Tongue (tissue), 3 donors: ENCODE measurements at places on chromosomes 6 and 20. TPM values are rescaled to one million over a fixed set of nuclear protein-coding genes. Genes with fewer than 3 reads are reported as not detected.

DNA sequence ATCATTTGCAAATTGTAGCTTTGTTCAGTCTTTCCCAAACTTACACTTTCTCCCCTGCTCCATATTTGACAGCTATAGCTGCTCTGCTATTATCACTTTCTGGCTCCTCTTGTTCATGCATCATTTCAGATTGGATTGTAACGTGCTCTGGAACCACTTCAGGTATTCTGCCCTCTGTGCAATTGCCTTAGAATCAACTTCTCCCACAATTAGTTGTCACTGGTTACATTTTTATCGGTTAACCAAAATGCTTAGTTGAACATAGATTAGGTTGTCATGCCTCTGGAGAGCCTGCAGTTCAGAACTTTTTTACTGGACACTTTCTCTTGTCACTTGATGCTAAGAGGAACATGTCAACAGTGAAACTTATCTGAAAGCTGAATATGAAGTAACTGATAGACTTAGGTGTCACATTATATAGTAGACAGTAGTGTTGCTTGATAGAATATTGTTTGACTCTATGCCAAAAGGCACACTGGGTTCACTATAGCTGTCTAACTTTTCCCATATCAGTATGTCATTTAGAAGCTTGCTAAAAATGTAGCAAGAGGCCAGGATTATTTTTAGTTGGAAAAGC lies 127.7 kb upstream of the PTPRK start:
- DNase-seq: no peak

- DNase-seq: peak; percentile 95
Measured at GRCh38 chr6:89297695-89298351, 17.3 kb downstream of the GABRR2 start.

DNA sequence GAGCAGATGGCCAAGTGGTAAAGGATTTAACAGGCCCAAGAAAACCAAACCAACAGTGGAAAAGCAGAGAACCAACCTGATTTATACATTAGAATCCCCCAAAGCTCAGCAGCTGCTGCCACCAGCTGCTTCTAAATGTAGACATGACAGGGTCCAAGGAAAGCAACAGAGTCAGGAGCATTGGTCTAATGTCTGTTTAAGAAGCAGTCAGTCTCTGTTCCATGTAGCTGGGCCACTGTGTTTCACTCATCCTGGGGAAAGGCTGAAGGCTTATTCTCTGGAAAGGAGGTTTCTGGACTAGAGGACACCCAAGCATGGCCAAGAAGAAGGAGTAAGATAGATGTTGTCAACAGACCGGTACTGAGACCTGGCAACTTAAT lies 75.4 kb downstream of the TMEM244 start:
- DNase-seq: peak; percentile 42

DNA sequence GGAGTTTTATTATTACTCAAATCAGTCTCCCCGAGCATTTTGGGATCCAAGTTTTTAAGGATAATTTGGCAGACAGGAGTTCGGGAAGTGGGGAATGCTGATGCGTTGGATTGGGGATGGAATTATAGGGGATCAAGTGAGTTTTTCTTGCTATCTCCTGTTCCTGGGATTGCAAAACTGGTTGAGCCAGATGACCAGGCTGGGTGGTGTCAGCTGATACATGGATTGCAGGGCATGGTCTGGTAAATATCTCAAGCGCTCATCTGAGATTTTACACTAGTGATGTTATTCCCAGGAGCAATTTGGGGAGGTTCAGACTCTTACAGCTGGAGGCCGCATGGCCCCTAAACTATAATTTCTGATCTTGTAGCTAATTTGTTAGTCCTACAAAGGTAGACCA lies 54.7 kb downstream of the ENPP1 start:
- no peak for DNase-seq

PYGB gene
- total RNA-seq: 25.4 TPM

GRCh38 chr6:76644231-76644630 lies 571.8 kb upstream of the IMPG1 start:
- no peak for DNase-seq

PGC gene
- not detected for total RNA-seq

DNA sequence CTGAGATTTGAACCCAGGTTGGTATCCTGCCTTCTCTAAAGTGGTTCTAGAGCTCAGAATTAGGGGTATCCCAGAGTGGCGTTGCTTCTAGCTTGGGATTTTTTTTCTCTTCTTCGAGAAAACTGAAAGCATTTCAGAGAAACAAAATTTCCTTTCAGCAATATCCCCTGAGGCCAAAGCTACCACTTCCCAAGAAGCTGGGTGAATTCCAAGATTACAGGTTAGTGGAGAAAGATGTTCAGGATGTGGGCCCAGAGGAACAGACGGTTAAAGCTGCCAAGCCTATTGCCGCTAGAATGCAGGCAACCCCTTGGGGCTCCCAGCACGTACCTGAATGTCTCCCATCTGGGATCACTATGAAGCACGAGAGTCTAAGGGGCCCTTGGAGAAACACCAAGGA lies 134.1 kb downstream of the FOXO3 start:
- DNase-seq: peak; percentile 33

DNA sequence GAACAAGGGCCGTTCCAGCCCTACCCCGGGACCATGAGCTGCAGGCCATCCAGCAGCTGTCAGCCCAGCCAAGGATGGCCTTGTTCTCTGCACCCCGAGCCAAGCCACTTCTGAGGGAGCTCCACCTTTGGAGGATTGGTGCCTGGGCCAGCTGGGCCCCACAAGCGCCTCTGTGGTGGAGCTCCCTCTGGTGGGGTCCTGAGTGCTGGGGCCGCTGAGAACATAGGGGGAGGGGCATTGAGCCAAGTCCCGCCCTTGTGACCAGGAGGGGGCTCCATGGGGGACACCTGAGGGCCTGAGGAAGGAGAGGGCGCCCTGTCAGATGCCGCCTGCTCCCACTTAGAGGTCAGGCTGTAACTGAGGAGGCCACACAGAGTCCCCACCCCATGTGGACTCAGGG lies 43.2 kb downstream of the YTHDF1 start:
- no peak for DNase-seq

DNA sequence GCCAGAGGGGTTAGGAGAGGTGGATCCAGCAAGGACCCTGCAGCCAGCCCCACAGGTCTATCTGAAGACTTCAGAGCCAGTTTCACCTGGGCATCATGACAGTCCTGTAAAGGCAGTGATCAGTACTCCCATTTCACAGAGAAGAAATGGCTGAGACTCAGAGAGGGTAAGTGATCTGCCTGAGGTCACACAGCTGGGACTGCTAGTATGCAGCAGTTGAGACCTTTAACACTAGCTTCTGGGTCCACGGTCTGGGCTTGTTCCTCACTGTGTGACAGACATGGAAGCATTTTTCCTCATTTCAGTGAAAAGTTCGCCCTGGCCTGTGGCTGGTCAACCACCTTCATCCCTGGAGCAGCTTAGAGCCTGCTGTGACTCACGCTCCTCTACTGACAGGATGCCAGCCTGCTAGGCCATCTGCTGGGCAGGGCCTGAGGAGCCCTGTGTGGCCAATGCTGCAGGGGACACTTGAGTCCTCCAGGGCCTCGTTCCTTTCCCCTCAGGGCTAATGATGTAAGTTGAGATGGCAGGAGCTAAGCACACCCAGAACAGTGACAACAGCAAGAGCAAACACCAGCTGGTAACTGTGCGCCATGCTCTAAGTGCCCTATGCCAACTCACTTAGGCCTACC lies 192.0 kb downstream of the LRFN2 start:
- no peak for DNase-seq

TMC2 gene
- not detected for total RNA-seq

OR2H2 gene
- total RNA-seq: not detected

DNA sequence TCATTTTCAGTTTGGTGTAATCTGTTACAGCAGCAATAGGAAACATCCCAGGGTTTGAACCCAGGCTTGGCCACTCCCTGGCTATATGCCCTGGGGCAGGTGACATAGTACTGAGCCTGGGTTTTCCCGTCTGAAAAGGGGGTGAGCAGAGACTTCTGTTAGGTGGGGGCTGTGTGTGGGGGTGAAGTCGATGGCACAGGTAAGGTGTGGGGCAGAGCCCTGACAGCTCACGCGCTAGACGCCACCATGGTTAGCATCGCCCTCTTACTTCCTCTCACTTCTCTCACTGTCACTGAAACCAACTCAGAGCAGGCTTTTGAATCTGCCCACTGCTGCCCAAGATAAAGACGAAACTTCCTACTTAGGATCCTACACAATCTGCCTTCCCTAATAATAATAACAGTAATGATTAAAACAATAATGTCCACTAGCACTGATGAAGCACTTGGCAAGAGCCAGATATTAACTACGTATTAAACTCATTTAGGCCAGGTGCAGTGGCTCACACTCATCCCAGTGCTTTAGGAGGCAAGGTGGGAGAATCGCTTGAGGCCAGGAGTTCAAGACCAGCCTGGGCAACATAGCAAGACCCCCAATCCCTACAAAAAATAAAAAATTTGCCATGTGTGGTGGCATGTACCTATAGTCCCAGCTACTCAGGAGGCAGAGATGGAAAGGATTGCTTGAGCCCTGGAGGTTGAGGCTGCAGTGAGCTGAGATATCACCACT lies 117.9 kb upstream of the PTPN1 start:
- no peak for DNase-seq

GRCh38 chr6:134701301-134701700 lies 248.6 kb downstream of the ALDH8A1 start:
- no peak for DNase-seq

DNA sequence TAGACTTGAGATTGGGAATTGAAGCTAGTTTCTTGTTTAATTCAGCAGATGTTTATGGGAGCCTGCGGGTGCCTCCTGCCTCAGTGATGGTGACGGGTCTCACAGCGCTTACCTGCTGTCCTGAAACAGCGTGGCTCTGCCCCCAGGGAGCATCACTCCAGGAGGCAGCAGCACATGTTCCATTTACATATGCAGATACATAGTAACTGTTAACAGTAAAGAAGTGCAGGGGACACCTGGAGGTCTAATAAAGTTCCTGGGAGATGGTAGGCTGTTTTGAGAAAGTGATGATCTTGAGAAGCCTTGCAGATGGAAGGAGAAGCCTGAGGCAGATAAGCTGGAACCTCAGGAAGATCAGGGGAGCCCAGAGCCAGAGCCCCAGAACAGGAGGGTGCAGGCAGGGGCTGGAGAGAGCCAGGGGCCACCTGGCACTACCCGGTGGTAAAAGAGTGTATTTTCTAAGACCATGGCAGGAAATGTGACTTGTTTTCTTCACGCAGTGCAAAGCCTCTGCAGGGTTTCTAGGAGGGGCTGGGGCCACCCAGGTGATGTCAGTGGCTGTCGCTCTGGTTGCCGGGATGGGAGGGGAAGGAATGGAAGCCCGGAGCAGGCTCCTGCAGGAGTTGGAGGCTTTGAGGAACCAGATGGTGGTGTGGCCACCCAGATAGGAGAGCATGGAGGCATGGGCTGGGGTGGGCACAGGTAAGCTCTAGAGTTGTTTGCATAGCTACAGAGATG lies 24.2 kb upstream of the KIF25 start:
- DNase-seq: no peak

- DNase-seq: no peak
Measured at GRCh38 chr6:56474532-56474931, 168.2 kb downstream of the DST start.
